ENCODE measurements at places on chromosomes 1 and 21.

DNA sequence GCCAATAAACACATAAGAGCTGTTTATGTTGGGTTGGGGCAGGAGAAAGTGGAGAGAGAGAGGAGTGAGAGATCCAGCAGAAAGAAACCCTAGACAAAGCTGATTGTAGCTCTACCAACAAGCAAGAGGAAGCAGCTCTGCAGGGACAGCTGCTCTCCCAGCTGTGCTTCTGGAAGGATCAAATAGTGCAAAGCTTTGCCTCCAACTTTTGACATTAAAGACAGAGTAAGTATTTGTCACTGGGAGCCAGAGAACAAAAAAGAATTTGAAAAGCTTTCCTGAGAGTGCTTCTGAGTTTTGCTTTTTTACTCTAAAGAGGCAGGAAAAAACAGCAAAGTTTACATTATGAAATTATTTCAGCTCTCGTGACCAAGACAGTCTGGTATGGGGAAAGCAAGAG lies 28.5 kb upstream of the C1orf198 start:
- no peak for DNase-seq

- DNase-seq, result no peak
These were observed 27.5 kb upstream of the COL9A2 start for GRCh38 chr1:40344597-40344996.

GRCh38 chr21:35095859-35096291 lies 46.8 kb upstream of the RUNX1 start:
- DNase-seq, result no peak

DNA sequence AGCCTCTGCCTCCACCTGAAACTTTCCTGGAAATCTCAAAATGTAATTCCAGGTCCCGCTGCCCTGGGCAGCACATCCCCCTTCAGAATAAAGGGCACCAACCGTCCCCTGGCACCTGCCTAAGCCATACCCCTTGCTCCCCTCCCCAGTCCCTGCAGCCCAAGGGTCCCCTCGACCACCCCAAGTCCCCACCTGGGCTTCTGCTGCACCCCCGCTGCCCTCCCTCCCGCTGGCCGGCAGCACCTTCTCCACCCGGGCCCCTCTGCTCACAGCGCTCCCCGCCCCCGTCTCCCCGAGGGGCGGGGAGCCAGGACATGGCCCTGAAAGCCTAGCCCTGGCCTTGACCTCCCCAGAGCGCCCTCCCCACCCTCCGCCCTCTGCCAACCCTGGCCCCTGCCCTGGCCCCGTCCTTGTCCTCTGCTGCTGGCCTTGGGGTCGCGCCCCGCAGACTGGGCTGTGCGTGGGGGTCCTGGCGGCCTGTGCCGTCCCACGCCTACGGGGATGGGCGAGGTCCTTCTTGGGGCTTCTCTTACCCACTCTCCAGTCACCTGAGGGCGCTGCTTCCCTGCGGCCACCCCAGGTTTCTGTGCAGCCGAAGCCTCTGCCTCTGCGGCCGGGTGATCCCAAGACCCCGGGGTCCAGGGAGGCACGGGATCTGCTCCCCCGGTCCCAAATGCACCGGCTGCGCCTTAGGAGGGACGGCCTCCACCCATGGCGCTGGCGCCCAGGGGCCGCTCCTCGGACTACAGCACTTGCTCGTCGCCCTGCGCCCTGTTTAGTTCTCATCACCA lies 41.7 kb downstream of the WDR4 start:
- no peak for DNase-seq

DNA sequence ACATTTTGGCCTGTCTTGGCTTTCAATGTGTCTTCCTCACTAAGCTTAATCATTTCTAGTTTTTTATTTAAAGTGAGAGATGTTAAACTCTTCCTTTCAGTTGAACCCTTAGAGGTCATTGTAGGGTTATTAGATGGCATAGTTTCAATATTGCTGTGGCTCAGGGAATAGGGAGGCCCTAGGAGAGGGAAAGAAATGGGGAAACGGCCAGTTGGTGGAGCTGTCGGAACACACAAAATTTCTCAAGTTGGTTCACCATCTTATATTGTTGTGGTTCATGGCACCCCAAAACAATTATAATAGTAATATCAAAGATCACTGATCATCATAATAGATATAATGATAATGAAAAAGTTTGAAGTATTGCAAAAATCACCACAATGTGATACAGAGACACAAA lies 31.4 kb upstream of the KAZN start:
- DNase-seq, result no peak

DNA sequence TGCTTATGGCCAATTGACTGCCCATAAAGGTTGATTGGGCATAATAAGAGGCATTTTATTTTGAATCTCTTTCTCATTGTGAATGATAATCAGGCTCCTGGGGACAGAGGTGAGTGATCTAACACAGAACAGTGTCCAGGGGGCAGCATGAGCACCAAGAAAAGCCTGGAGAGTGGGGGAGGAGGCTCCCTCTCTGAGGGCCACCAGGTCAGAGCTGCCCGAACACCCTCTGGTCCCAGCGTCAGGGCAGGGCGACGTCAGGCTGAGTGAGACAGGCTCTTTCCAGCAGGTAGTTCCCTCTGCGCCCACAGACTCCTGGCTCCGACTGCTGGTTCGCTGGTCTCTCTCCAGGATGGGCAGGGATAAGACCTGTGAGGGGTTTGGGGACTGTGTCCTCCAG lies 250.2 kb upstream of the C1orf174 start:
- DNase-seq, result no peak

DNA sequence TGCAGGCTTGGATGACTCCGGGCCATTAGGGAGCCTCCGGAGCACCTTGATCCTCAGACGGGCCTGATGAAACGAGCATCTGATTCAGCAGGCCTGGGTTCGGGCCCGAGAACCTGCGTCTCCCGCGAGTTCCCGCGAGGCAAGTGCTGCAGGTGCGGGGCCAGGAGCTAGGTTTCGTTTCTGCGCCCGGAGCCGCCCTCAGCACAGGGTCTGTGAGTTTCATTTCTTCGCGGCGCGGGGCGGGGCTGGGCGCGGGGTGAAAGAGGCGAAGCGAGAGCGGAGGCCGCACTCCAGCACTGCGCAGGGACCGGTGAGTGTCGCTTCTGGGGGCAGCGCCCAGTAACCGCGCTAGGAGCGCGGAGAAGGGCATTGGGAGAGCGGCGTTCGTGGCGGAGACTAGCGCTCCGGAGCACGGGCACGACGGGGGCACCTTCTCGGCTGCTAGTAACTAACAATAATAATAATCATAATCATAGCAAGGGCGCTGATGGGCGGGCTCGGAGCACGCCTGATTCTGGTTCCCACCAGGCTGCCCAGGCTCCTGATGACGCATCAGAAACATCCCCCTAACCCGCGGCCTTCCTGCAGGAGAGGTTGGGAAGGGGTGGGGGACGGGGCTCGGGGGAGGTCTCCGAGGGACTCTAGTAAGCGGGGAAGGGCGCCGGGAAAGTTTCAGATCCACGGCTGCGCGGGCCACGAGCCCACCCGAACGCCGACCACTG lies at the start of gene MX1:
Gene MX1, plus strand, starts transcription at position 286 of the 722 bp plus-strand sequence. CDS start 5,832 bp downstream, outside the sequence.
- DNase-seq, result no peak

Measured in SIG-M5 (cell line).